RWPE1 (cell line): ENCODE measurements at places on chromosomes 13 and 19.

GRCh38 chr19:35228177-35228930, at the start of gene FAM187B:
Gene FAM187B, minus strand, starts transcription at chr19:35228739. Its CDS starts 59 bp downstream, at chr19:35228680.
- DNase-seq, result no peak

DNA sequence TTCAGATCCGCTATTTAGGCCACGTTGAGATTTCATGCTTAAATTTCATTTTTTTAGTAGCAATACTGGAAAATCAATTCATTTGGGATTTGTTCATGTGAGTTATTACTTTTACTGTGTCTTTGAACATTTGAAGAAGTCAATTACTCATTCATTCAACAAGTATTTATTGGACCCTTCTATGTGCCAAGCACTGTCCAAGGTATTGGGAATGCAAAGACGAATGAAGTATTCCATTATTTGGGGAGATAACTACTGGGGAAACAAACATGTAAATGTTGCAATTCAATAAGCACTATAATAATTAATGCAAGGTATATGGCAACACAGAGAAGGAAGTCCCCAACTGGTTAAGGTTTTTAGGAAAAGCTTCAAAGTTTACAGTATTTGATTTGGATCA, 5.7 kb downstream of the CDK8 start:
- DNase-seq, result no peak

DNA sequence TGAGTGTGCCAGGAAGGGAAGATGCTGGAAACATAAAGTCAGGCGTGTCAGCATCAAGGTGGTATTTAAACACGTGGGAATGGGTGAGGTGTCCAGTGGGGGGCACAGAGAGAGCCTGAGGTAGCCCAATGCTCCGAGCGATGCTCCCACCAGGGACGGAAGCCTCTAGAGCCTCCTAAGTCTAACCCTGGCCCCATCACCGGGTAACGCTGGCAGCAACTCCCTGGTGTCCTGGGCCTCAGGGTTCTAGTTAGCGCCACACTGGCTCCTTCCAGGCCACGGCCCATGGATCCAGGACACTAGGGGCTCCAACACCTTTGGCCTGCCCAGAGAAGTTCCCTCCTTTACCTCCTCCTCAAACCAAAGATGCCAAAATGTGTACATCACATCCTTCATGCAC, 65.4 kb downstream of the EPS15L1 start:
- DNase-seq, result no peak

GRCh38 chr13:93218583-93218982, 8.0 kb upstream of the GPC6 start:
- DNase-seq, result no peak

GRCh38 chr13:29683041-29683440, 87.6 kb upstream of the SLC7A1 start:
- DNase-seq, result no peak

DNA sequence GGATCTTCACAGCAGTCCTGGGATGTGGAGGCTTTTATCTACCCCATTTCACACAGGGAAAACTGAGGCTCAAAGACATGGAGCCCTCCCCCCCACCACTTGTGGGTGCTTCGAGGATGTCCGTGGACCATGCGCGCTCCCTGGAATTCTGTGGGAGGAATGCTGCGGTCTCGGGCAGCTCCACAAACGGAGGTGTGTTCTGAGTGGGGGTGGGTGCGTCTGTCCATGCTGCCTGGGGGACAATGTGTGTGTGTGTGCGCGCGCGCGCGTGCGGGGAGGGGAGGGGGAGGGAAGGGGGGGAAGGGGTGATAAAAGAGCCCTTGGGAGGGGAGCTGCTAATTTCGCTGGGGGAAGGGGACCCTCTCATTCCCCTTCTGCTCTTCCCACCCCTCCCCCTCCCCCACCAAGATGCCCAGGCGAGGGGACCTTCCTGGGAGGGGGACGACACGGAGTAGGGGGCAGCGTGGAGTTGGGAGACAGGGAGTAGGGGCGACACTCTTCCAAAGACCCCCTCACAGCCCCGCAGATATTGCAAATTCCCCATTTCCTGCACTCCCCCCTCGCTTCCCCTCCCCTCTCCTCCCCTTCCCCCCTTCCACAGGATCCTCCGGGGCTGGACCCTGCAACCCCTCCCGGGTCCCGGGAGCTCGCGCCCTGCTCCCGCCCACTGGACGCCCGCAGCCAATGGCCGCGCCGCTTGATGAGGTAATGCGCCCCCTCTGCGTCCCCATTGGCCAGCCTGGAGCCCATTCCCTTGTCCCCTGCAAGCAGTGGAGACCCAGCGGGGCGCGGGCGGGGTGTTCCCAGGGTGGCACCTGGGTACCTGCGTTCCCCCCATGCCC, 18.9 kb upstream of the ZNRF4 start:
- DNase-seq, result peak; percentile 72

GRCh38 chr13:99565478-99566124, 64.3 kb downstream of the TM9SF2 start:
- DNase-seq, result no peak
